ENCODE measurements at places on chromosomes 7 and 10.

DNA sequence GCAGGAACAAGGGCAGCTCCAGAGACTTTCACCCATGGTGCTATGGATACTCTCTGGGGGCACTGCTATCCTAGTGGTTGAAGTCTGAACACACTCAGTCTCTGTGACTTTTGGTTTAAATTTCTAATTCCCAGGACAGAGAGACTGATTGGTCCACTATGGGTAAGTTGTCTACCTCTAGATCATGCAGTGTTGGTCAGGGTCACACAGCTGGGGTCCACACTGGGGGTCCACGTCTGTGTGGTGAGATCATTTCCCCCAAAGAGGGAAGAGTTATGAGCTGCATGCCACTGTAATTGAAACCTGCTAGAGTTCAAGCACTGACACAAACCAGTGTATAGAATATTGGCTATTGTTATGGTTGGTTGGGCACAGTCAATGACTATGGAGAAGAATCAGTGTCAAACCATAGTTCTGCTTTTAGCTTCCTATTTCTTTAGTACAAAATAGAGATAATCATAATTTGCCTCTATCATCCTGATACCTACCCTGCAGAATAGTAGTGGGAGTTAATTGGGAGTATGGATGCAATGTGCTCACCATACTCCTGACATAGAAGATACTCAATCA is 101.6 kb downstream of the PRTFDC1 start:
- DNase-seq, result no peak

DNA sequence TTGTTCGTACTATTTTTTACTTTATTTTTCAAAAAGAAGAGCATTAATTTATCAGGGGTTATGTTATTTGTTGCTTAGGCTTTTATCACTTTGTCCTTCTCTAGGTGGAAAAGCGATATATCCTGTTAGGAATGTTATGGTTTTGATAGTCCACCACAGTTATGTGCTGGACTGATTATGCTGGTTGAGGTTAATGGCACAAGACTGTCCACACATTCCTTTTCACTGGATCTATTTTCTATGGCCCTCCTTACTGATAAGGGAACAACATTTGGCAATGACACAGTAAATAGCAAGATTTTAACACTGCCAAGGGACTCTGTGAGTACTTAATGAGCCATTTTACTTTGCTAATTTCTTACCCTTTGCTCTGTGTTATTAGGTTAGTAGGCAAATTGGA is 1212.3 kb downstream of the NXPH1 start:
- no peak for DNase-seq

- DNase-seq, result no peak
Measured at GRCh38 chr7:141042222-141043193, 27.8 kb upstream of the MRPS33 start.

GRCh38 chr7:57328457-57328856 is 121.5 kb upstream of the ZNF716 start:
- no peak for DNase-seq

GRCh38 chr10:120517196-120517595 is 60.2 kb downstream of the PLPP4 start:
- no peak for DNase-seq

DNA sequence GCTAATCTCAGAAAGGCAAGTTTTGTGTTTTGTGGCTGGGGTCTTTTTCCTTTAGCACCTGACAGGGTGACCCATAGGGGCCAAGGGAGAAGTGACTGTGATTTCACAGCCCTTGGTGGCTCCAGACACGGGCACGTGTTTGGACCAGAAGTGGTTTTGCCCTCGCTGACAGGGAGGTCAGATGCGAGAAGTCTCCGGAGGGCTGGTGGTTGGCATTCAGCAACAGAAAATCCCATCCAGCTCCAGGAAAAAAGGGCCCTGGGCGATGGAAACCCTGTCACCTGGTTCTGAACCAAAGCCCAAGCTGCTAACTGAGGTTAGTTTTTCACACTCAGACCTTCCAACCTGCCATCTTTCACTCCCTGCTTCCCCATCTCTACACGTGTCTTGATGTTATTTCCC is 272.9 kb downstream of the TRIL start:
- DNase-seq, result no peak

DNA sequence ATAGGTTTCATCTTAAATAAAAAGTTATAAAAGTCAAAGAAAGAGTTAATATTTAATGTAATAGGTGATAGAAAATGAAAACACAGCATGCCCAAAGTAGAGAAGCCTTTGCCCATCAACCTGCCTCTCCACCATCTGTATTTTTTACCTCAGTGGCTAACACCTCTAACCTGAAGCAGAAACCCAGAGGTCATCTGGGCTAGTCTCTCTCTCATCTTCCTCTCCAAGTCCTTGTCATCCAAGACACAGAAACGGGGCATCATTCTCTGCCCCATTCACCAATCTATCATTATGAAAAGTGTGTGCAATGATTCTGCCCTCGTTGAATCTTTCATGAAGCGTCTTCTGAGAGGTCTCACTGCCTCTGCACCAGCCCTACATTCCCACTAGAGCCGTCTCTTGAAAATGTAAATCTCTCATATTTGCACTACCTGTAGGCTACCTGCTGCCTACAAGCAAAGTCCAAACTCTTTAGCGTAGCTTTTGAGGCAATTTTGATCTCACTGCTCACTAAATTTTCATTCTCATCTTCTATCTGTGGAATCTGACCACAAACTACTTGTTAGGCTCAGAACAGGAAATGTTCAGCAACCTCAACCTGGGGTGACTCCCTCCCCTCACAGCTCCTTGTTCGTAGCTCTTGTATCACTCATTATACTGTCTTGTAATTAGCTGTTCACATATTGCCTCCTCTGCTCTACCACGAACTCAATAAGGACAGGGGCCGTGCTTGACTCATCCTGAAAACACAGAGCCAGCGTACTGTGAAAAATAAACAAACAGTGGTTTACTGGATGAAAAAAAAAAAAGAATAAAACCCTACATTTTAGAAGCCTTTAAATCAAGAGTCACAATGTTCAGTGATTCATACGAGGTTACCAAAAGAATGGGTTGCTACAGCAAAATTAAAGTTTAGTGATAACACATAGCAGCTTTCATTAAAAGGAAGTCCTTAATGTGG is 83.1 kb downstream of the CTNNA3 start:
- no peak for DNase-seq

DNA sequence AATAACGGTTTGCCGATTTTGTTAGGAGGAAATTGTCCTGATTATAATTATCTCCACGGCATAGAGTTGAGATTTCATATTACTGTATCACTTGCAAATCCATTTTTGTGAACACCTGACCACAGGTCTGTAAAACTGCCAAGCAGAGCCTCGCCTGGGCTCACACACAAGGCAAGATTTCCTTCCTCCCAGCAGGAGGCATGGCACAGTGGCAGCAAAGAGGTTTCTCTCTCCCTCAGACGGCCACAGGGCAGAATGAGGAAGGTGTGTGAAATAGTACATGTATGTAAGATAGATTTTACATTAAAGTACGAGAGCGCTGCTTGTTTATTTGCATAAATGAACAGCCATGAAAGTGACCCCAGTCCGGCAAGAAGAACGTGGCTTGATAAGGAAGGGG is 130.1 kb downstream of the CELF2 start:
- DNase-seq, result no peak

DNA sequence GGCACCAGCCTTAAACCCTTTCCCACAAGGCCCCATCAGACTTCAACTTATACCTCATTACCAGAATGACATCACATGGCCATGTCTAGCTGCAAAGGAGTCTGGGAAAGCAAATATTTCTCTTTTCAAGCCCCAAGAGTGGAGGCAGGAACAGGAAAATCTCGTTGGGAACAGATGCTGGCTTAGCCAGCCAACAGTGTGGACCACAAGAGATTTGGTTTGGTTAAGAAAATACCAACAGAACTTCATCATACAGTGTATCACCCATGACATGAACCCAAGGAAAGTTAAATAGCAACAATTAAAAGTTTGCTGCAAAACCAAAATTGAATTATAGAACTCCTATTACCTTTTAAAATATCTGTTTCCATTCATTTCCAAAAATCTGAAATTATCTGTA is 2.2 kb upstream of the MET start:
- no peak for DNase-seq

DNA sequence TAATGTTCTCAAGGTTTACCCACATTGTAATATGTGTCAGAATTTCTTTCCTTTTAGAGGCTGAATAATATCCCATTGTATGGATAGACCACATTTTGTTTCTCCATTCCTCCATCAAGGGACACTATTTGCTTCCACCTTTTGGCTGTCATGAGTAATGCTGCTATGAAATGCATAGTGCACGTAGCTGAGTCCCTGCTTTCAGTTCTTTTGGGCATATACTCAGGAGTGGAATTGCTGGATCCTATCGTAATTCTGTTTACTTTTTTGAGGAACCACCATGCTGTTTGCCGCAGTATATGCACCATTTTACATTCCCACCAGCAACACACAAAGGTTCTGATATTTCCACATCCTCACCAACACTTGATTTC is 60.0 kb downstream of the PRF1 start:
- DNase-seq, result no peak

DNA sequence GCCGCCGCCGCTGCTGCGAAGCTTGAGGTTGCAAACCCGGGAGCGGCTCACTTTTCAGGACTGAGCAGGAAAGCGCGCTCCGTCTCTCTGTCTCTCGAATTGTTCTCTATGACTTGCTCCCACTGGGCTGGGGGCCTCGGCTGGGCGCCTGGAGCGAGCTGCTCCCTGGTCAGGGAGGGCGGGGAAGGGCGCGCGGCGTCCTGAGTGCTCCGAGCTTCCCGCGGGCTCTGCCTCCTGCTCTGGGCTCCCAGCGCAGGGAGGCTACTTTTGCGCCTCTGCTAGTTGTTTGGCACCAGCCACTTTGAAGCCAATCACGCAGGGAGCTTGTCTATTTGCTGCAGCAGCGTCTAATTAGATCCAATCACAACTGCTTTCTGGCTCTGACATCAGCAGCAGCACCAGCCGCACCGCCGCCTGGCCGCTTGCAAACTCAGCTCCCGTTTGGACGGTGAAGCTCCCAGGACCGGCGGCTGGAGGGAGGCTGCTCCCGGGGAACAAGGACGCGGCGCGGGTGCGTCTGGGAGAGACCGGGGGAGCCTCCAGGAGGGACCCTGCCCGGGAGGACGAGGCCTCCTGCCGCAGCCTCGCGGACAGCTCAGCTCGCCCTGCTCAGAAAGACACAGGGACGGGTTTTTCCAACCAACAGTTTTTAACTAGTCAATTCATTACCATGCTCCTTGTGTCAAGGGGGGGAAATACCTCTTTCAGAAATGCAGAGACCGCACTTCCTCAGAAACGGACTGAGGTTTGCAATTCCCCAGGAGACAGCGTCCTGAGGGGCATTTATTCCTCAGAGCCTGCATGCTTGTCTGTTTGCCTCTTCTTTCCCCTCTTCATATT is at the start of gene ADARB2:
ADARB2 (minus strand) TSS at position 304 of the 840 bp plus-strand sequence.
- DNase-seq, result peak; percentile 64

GRCh38 chr7:145009876-145010275 is 174.0 kb upstream of the TPK1 start:
- no peak for DNase-seq

- DNase-seq, result no peak
Measured at GRCh38 chr7:107446988-107447387, 22.9 kb upstream of the GPR22 start.

DNA sequence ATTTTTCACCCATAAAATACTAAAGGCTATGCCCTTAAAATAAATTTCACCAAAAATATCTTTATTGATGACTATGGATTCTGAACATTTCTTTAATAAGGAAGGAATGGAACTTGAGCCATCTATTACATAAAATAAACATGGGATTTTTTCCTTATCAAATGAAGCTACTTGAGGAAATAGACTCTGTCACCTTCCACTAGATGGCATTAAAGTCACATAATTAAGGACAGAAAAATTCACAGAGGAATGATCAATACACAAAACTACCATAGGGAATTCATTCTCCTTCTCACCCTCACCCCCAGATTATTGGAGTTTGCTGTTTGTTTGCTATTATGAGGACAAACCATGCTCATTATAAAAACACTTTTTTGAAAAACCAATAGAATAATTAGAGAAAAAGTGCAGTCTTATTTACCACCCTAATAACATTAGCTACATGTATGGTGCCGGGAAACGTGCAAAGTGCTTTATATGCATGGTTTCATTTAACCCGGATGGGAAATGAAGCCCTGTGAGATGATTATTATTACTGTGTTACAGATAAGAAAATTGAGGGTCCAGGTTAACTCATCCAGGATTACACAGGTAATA is 21.1 kb upstream of the FOXI2 start:
- DNase-seq, result no peak

DNA sequence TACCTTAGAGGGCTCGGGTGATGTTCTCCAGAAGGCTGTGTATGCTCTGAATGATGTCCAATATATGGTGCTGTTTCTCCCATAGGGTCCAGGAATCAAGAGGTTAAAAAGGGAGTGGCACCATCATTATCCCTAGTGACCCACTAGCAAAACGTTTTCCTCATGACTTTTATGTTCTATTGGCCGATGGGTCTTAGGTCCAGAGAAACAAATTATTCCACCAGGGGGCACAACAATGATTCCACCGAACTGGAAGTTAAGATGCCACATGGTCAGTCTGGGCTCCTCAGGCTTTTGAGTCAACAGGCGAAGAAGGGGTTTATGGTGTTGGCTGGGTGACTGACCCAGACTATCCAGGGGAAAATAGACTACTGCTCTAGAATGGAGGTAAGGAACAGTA is 256.1 kb downstream of the COBL start:
- DNase-seq, result no peak

DNA sequence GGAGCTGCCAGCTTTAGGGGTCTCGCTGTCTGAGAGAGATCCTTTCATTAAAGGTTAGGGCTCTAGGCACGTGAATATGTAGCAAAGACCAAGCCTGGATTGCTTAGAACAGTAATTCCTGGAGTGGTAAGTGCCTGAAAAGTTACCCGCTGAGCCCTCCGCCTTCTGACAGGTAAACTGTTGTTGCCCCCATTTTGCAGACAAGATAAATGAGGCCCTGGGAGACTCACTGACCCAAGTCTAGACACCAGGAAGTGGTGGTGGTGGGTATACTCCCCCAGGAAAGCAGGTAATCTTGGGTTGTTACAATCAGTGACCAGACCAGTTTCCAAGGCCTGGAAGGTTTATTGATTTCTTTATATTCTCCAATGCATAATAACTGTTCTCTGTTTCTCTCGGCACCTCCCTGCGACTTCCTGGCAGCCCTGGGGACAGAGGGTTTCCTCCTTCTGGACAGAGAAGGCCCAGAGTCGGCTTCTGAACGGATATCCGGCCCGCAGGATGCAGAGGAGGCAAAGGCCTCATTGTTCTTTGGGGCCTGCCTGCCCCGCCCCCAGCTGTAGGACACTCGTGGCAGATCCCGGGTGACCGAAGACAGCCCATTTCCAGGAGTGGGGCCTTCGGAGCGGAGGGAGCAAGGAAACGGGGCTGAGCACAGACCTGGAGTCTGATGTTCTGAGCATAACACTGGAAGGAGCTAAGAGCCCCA is 1.3 kb upstream of the GRK5 start:
- DNase-seq, result no peak

All from D721Med (cell line).